Hematopoietic multipotent progenitor cell (in vitro differentiated cells): ENCODE measurements at places on chromosomes 2 and 18.

- no peak for DNase-seq
Observed at GRCh38 chr2:118154176-118154575, 65.9 kb downstream of the INSIG2 start.

DNA sequence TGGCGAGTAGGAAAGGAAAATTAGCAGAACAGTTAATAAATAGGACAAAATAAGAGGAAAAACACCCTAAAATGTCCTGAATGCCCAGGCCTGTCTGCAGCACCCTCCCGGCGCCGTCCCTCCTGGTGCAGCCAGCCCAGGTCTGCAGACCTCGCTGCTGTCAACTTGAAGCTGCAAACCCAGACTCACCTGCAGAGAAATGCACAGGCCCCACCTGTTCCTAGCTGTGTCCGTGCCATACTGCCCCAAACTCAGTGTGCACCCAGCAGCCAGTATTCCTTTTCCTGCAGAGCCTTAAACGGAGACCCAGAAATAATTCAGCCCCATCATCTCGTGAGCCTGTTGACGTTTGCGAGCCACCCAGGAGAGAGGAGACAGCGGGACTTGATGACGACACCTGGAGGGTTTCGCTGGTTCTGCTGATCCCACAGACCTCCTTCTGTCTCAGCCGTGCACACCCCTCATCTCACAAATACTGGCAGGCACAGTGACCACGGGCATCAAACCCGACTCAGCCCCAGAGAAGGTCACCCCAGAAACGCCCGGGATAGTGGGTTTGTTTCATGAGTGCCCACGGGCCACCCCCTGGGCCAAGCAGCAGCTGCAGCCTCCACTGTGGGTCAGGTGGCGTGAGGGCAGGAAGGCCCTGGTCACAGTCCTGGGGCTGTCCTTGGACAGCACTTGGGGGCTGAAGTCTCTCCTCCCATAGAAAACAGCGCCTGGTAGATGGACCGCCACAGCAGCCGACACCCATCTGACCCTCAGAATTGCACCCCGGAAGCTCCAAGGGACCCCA lies 239.5 kb upstream of the SALL3 start:
- no peak for DNase-seq

DNA sequence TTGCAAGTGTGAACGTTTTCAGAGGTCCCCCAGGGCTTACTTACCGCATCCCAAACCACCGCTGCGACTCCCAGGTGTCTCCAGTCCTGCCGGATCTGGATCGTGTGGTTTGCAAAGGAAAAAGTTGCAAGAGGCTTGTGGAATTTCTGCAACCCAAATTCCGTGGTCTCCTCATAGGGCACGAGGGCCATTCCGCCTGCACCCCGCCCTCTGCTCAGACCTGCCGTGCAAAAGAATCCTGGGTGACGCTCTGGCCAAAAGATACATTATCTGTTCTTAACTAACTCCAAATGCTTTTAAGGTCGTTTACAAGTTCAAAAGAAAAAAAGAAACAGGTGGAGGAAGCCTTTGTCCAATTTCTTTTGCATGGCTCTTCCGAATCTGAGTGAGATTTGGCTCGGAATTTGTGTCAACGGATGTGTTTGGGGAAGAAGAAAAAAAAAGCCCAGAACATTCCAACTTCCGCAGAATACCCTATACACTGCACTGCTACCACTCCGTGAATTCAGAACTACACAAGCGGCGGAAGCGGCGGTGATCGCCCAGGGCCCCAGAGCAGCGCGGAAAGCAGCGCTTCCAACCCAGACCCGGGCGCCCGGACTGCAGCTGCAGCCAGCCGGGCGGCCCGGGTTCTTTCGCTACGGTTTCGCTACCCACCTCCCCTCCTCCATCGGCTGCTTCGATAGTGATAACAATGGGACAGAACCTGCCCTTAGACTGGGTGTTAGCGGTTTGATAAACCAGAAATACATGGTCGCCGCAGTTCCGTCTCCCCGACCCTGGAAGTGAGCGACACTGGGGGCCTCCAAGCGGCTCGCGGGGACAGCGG lies 795 bp downstream of the METTL21A start:
- DNase-seq: peak; percentile 60

DNA sequence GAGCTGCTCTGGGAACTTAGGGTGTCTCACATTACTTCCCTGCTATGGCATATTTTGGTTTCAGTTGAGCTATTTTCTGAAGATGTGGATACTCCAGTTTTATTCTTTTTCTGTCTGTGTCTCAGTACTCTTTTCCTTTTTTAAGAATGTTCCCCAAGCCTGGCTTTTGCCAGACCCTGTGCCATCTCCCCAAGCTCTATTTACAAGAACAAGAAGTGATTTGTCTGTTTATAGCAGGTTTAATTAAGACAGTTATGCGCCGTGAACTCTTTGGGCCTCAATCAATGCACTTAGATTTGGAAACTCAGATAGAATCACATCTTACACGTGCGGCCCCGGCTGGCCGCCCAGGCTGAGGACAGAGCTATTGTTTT lies 8.9 kb upstream of the SATB2 start:
- no peak for DNase-seq

- DNase-seq: no peak
Observed at GRCh38 chr2:104897515-104898184, 43.7 kb downstream of the POU3F3 start.
